Esophagus (tissue), 2 donors: ENCODE measurements at places on chromosomes 7 and 10. TPM values are rescaled to one million over a fixed set of nuclear protein-coding genes. Genes with fewer than 3 reads are reported as not detected.

STX1A gene
- 1.6 TPM for polyA plus RNA-seq

CYP3A5 gene
- 51.2 TPM for polyA plus RNA-seq

CLRN3 gene
- polyA plus RNA-seq, result not detected

ZP3 gene
- polyA plus RNA-seq, result 4.3 TPM

SAP25 gene
- 1.5 TPM for polyA plus RNA-seq

PARD3 gene
- polyA plus RNA-seq, result 71.3 TPM

RADIL gene
- polyA plus RNA-seq, result 0.29 TPM

CNPY4 gene
- 5.5 TPM for polyA plus RNA-seq

DPYSL4 gene
- polyA plus RNA-seq, result 0.26 TPM
